Endothelial cell of umbilical vein (primary cell): ENCODE measurements at places on chromosomes 12 and 14.

DNA sequence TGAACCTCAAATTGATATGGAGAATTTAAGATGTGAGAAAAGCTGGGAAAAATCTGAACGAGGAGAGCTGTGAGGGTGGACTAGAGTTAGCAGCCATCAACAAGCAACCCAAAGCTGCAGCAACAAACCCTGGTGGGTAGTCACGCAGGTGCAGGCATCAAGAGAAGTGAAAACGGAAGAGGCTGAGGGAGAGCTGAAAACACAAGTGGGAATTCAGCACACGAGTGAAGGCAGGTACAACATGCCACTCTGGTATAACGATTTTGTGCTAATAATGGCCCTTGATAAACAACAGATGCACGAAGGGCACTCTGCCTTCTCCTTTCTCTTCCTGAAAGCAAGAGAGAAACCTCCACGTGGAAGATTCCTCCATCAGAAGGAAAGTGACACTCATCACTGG lies 11.5 kb downstream of the TCL1B start:
- no peak overlapping the region for H3K27ac ChIP-seq
- H3K27me3 ChIP-seq = no peaks in the 10 kb centered on the region
- no peaks in the 10 kb centered on the region for H3K36me3 ChIP-seq
- no peaks in the 10 kb centered on the region for H3K4me1 ChIP-seq
- no peak for DNase-seq

DNA sequence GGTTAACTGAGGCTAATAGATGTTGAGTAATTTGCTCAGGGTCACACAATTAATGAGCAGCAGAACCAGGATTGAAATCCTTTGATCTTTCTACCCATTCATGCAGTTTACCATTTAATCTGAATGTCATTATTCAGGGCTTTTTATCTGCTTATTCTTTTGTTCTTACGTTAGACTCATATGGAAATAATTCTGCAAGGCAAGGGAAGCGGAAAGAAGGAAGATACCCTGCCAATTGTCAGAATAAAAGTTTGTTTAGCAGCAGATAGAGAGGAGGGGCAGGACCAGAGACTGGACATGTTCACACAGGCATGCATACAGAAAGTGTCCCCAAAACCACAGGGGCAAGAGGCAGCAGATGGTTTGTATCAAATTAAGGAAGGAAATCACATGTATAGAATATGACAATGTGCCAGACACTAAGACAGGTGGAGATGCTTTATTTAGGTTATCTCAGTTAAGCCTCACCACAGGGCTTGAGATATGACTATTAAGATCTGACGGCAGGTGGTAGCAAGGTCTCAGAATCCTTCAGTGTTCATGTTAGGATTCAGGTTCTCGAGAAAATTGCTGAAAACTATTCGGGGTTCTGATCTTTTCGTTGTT lies 29.8 kb downstream of the BRMS1L start:
- H3K27me3 ChIP-seq = no peaks in the 10 kb centered on the region
- no peak overlapping the region for H3K4me3 ChIP-seq
- no peaks in the 10 kb centered on the region for H3K4me1 ChIP-seq

DNA sequence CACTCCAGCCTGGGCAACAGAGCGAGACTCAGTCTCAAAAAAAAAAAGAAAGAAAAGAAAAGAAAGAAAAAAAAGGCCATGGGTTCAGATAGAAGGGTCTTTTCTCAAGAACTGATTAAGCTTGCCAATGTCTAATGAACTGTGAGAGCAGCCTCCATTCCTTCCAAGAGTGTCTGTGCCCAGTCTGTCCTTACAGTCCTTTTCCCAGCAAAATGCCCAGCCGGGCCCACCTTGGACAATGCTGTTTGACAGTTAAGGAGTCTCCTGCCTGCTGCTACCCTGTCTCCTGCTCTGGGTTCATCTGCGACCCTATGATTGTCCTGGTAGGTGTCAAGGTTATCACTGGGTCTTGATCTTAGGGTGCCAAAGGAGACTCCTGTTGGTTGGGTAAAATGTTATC lies 21.4 kb downstream of the SYNE3 start:
- H3K4me1 ChIP-seq = peaks cover 26% of the 10 kb centered on the region
- H3K4me3 ChIP-seq = no peak overlapping the region
- no peaks in the 10 kb centered on the region for H3K27me3 ChIP-seq
- peak overlapping the region; percentile 57 for H3K27ac ChIP-seq
- no peak for DNase-seq
- no peaks in the 10 kb centered on the region for H3K36me3 ChIP-seq

GRCh38 chr12:127570793-127571360 lies 696.1 kb upstream of the TMEM132C start:
- H3K4me1 ChIP-seq = no peaks in the 10 kb centered on the region
- H3K36me3 ChIP-seq = no peaks in the 10 kb centered on the region
- DNase-seq = no peak
- no peak overlapping the region for H3K4me3 ChIP-seq

- no peak overlapping the region for H3K27ac ChIP-seq
- H3K27me3 ChIP-seq = no peaks in the 10 kb centered on the region
- DNase-seq = no peak
Observed at GRCh38 chr12:68011882-68012207, 22.6 kb downstream of the IFNG-AS1 start.

- no peaks in the 10 kb centered on the region for H3K27me3 ChIP-seq
- no peak overlapping the region for H3K27ac ChIP-seq
- H3K4me1 ChIP-seq = no peaks in the 10 kb centered on the region
- H3K4me3 ChIP-seq = no peak overlapping the region
- no peak for DNase-seq
Observed at GRCh38 chr14:90293766-90294730, 37.7 kb downstream of the NRDE2 start.

DNA sequence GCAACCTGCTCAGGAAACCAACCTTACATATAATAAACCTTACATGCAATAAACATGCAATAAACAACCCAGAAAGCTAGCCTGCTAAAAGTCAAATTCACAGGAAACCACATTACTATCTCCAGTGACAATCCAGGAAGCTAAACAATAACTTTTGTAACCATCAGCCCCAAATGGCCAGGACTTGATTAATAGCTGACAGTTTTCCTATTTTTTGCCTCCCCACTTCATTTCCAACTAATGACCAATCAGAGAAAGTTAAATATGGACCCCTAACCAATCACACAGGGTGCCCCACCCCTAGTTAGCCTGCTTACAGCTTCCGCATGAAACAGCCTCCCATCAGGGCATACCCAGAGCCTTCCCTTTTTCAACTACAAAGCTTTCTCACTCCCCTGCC lies 152.2 kb upstream of the LMNTD1 start:
- no peak overlapping the region for H3K4me3 ChIP-seq
- H3K27ac ChIP-seq = no peak overlapping the region
- H3K4me1 ChIP-seq = peaks cover 5% of the 10 kb centered on the region
- no peak for DNase-seq
- no peaks in the 10 kb centered on the region for H3K36me3 ChIP-seq

- no peak for DNase-seq
- H3K27ac ChIP-seq = no peak overlapping the region
- peaks cover 3% of the 10 kb centered on the region for H3K27me3 ChIP-seq
- no peaks in the 10 kb centered on the region for H3K36me3 ChIP-seq
- no peak overlapping the region for H3K4me3 ChIP-seq
Observed at GRCh38 chr12:30422844-30423243, 272.8 kb downstream of the IPO8 start.

DNA sequence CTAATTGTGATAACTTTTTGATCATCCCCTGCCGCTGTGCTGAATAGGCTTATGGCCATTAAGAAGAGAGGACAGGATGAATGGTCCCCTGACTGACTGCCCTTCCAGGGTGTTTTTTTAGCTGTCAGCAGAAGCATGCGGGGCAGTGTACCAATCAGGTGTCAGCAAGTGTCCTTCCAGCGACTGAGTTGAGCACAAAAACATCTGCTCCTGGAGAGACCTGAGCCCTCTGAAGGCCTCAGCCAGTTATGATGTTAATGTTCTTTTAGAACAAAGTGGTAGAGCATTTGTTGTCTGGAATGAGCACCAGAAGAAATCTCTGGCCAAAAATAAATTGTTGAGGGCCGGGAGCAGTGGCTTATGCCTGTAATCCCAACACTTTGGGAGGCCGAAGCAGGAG lies 37.5 kb downstream of the P2RX7 start:
- DNase-seq = no peak
- no peak overlapping the region for H3K4me3 ChIP-seq
- H3K4me1 ChIP-seq = peaks cover 11% of the 10 kb centered on the region
- peak overlapping the region; percentile 64 for H3K27ac ChIP-seq
- no peaks in the 10 kb centered on the region for H3K27me3 ChIP-seq

- no peaks in the 10 kb centered on the region for H3K27me3 ChIP-seq
- peaks cover 6% of the 10 kb centered on the region for H3K36me3 ChIP-seq
- peaks cover 48% of the 10 kb centered on the region for H3K4me1 ChIP-seq
- H3K4me3 ChIP-seq = no peak overlapping the region
- H3K27ac ChIP-seq = no peak overlapping the region
Observed at GRCh38 chr14:61330511-61330910, 9.1 kb downstream of the PRKCH start.

GRCh38 chr12:25977047-25977446 lies 18.6 kb downstream of the RASSF8 start:
- H3K27ac ChIP-seq = no peak overlapping the region
- no peak for DNase-seq
- H3K27me3 ChIP-seq = no peaks in the 10 kb centered on the region

- H3K36me3 ChIP-seq = no peaks in the 10 kb centered on the region
- no peak overlapping the region for H3K27ac ChIP-seq
- H3K4me3 ChIP-seq = no peak overlapping the region
- no peaks in the 10 kb centered on the region for H3K27me3 ChIP-seq
Observed at GRCh38 chr12:27083861-27084394, 1.6 kb upstream of the C12orf71 start.

DNA sequence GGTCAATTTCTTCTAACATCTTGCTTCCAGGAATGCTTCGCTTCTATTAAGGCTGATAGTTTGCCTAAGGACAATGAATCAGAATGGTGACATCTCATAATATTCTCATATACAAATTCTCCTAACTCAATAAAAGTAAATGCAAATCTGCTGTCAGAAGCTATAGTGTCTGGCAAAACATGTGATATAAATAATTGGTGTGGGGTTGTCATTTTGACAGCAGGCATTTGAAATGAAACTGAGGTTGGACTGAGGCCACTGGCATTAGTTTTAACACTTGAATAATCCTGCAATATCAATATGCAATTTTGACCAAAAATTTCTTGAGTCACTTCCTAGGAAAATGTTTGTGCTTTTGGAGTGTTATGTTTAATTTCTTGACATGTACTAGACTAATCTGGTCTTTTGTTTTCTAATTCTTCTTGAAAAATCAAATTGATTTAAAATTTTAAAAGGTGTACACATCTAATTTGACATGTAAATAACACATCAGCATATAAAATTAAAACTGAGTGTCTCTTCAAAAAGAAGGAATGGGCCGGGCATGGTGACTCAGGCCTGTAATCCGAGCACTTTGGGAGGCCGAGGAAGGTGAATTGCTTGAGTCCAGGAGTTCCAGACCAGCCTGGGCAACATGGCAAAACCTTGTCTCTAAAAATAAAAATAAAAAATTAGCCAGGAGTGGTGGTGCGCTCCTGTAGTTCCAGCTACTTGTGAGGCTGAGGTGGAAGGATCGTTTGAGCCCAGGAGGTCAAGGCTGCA lies 92.3 kb upstream of the BTG1 start:
- DNase-seq = no peak
- no peaks in the 10 kb centered on the region for H3K36me3 ChIP-seq
- no peak overlapping the region for H3K27ac ChIP-seq
- H3K4me3 ChIP-seq = no peak overlapping the region
- H3K4me1 ChIP-seq = no peaks in the 10 kb centered on the region

DNA sequence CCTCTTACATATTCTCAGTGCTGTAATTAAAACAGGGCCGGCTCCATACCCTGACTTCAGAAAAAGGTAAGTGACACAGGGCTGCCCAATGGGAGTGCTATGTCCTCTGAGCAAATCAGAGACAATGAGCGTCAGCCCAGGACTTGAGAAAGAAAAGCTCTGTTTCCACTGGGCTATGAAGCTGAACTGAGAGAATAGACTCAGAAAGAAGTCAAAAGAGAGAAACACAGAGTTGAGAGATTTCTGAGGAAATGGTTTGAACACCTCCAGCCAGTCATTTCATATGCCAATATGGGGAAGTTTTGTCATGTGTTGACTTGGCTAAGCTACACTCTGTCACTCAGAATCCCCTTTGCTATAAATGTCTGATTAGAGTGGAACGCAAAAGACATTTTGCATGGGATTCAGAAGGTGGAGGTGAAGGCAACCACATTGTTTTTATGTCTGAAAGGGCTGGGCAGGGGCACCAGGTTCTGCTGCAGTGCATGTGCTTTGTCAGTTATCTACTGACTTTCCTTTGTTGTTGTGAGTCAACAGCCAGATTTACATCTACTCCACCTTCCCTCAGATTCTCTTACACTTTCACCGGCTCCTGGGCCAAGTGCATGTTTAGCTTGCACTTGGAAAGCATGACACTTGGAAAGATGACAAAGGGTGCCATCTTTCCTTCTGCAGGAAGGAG lies 313.3 kb downstream of the DUSP6 start:
- no peak for DNase-seq
- no peaks in the 10 kb centered on the region for H3K36me3 ChIP-seq
- no peak overlapping the region for H3K27ac ChIP-seq
- H3K27me3 ChIP-seq = no peaks in the 10 kb centered on the region
- no peaks in the 10 kb centered on the region for H3K4me1 ChIP-seq
- no peak overlapping the region for H3K4me3 ChIP-seq

GRCh38 chr14:52042371-52043289 lies 26.2 kb downstream of the NID2 start:
- no peaks in the 10 kb centered on the region for H3K27me3 ChIP-seq
- DNase-seq = no peak
- no peaks in the 10 kb centered on the region for H3K36me3 ChIP-seq
- H3K4me3 ChIP-seq = no peak overlapping the region
- peaks cover 4% of the 10 kb centered on the region for H3K4me1 ChIP-seq
- no peak overlapping the region for H3K27ac ChIP-seq

DNA sequence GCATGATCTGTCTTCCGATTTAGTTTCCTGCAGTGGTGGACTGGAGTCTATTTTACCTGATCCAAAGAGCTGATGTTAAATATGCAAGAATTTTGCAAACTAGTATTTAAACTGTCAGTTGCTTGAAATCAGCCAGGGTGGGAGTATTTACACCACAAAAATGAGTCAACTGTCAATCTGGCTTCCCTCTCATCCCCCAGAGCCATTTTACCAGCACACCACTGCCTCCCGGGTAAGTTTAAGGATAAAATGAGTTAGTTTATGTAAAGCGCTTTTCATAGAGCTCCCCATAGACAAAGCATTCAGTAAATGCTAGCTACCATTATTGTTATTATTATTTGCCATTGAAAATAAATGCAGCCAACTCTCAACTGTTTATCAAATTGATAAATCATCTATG lies 106.3 kb upstream of the FRMD6 start:
- no peaks in the 10 kb centered on the region for H3K36me3 ChIP-seq
- H3K27ac ChIP-seq = no peak overlapping the region
- H3K27me3 ChIP-seq = no peaks in the 10 kb centered on the region
- peaks cover 36% of the 10 kb centered on the region for H3K4me1 ChIP-seq
